NB4 (cell line): ENCODE measurements at places on chromosomes 7 and 10.
A peak's percentile ranks its signal among the peaks of the same experiment; 100 is the strongest.

GRCh38 chr10:119655566-119656001 lies 4.4 kb downstream of the BAG3 start:
- DNase-seq: no peak

GRCh38 chr10:99421233-99421739 lies 9.1 kb downstream of the GOT1 start:
- DNase-seq: no peak

GRCh38 chr7:78751253-78751652 lies 702.2 kb downstream of the MAGI2 start:
- DNase-seq: no peak

DNA sequence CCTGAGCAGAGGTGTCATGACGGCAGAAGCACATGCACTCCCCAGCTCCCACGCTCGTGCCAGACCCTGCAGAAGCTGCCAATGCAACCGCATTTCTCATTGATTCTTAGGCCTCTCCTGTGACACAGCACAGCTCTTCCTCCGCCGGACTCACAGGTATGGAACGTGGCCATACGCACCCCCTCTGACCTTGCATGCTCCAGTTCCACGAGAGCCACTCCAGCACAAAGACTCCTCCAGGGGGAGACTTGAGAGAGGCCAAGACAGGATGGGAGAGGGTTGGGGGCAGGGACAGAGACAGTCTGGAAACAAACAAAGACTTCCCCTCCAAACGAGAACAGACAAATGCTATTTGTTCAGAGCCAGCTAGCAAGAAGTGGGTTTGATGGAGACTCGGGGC lies 124.3 kb upstream of the PPP2R2D start:
- DNase-seq: no peak

- DNase-seq: no peak
Observed at GRCh38 chr10:34323192-34323591, 491.9 kb downstream of the PARD3 start.

- DNase-seq: peak; percentile 73
Observed at GRCh38 chr10:80662429-80663261, 124.9 kb downstream of the SH2D4B start.

DNA sequence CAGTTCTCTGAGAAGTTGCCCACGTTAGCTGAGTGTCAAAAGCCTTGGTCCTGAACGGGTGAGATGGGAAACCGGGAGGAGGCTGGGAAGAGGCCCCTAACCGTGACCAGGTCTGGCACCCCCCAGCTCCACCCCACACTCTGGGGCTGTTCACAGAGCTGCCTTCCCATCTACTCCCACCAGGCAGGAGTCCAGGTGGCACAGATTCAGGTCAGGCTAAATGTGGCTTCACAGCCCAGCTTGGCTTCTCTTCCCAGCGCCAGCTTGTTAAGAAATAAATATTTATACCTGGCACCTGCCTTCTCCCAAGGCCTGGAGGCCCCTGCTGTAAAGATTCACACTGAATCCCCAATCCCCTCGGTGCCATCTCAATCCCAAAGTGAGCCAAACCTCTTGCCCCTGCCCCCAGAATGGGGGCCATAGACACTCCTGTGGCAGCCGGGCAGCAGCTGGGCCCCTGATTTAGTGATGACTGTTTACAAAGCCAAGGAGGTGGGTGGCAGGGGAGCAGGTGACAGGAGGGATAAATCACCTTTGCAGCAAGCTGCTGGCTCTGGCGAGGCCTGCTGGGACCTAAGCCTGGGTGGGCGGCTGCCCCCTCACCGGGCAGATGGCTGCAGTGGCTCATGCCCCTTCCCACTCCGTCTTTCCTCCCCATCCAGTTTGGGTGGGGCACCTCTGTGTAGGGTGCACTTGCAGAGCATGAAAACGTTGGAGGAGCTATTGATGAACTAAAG lies 72.5 kb downstream of the GOLGA7B start:
- no peak for DNase-seq

DNA sequence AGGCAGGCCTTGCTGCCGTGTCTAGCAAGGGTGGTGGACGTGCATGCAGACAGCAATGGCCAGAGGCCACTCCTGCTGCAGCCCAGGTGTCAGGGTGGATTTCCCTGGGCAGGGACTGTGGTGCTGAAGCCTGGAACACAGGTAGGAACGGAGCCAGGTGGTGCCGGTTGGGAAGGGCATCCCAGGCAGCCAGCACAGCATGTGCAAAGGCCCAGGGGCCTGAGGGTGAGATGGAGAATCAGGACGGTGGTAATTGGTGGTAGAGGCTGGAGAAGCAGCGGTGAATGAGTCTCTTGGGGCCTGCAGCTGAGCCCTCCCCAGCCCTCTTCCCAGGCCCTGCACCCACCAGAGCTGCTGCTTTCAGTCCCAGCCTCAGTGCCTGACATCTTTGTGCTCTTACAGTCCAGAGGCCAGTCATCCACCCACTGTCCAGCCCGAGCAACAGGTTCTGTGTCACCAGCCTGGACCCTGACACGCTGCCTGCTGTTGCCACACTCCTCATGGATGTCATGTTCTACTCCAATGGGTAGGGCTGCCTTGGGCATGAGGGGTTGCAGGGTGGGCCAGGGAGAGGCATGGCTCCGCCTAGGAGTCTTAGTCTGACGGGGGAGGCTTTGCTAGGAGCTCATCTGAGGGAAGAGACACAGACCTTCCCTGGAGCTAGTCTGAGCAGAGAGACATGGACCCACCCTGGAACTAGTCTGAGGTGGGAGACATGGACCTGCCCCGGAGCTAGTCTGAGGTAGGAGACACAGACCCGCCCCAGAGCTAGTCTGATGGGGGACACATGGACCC lies 54.3 kb downstream of the CASTOR2 start:
- no peak for DNase-seq

GRCh38 chr7:105932835-105933477 lies 30.1 kb upstream of the CDHR3 start:
- DNase-seq: no peak

- DNase-seq: no peak
Observed at GRCh38 chr10:132097609-132098377, 32.0 kb downstream of the JAKMIP3 start.

DNA sequence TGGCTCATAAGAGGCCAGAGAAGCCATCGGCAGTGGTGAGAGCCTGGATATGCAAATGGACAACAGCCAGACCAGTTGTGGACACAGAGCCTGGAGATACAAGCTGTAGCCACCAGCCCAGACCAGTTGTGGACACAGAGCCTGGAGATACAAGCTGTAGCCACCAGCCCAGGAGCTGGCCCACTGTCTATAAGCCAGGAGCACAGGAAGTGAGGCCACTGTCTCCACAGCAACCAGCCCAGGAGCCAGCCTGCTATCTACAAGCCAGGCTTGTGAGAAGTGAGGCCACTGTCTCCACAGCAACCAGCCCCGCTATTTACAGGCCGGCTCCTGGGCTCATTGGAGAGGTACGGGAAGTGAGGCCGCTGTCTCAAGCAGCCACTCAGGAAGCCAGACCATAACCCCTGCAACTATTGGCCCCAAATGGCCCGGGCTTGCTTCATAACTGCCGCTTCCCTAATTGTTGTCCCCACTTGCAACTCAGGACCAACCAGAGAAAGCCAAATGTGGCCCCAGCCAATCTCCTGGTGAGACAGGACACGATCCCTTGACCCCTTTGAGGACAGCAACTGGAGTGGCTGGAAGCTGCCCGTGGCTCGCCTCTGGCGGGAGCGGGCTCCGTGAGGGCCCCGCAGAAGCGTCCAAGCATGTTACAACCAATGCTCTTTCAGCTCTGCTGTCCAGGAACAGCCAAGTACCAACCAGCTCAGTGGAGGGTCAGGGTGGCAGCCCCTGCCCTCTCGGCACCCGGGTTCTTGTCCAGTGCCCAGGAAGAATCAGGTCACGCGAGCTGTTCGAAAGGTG lies 44.1 kb upstream of the CNPY1 start:
- DNase-seq: peak; percentile 100

- no peak for DNase-seq
Observed at GRCh38 chr7:137539111-137539715, 195.7 kb upstream of the PTN start.

- DNase-seq: no peak
Observed at GRCh38 chr10:122375679-122376160, 1.2 kb downstream of the PLEKHA1 start.

DNA sequence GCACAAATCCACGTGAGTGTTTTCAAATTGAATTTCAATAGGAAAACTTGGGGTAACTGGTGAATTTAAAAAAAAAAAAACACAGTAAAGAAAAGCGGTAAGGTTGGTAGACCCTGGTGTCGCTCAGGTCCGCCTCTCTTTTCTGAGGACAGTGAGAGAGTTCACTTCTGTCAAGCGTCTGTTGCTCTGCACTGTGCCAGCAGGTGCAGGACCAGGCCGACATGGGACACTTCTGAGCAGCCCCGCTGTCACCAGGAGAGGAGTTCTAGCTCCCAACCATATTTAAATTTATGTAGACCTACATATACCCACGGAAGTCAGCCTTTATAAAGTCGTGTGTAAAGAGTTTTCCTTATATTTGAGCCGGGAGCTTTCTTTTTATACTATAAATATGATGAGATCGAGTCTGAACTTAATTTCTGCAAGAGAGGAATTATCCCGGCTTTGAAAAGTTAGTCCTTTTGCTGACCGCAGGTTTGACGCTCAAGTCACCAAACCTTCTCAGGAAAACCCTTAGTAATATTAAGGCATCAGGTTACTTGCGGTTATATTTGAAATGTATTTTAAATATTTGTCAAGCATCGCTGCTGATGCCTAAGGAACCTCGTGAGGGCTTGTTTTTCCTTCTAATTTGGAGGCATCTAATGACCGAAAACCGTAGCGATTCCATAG lies 531 bp downstream of the IKZF1 start:
- peak; percentile 84 for DNase-seq

DNA sequence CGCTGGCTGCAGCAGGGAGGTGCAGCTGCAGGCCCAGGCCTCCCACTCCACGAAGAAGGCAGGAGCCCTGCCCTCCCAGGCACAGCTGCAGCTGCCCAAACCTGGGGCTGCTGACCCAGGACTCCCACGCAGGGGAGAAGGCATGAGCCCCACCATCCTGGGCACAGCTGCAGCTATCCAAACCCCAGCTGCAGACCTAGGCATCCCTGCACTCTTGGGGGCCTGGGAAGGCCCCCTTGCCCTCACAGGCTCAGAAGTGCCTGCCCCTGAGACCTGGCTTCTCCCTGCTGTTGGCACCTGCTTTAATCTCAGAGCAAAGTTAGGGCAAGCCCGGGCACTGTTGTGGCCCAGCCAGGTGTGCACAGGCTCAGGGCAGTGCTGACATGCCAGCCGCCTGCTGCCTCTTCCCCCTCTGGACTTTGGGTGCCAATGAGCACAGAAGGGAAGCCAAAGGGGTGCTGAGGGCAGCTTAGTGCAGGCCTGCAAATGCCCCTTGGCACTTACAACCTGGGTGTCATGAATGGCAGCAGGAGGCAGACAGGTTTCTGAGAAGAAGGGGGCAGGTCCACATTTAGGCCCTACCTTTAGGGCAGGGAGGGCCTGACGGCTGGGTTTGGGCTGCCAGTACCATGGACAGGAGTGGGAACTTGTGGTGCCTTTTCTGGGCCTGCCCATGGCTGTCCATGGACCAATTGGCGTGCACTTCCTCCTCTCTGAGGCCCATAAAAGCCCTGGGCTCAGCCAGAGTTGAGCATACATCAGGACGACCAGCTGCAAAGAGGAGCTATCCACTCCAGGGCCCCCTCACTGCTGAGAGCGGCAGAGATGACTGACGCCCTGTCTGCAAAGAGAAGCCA lies 31.1 kb downstream of the CRTAC1 start:
- DNase-seq: no peak

DNA sequence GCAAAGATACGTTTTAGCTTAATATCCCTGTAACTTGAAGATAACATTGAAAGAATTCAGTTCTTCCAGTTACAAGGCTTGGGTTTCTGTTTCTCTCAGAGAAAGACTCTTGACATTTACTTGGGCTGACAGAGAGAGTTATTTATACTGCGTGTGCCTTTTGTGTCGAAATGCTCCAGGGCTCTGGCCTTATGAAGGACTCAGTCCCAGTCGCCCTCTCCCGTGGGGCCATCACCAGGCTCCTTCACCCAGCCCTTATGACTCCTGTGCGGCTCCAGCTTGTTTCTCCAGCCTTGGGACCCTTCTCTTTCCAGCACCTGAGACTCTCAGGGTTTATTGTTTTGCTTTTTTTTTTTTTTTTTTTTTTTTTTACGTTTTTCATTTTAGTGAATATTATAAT lies 242.3 kb upstream of the DKK1 start:
- DNase-seq: no peak

DNA sequence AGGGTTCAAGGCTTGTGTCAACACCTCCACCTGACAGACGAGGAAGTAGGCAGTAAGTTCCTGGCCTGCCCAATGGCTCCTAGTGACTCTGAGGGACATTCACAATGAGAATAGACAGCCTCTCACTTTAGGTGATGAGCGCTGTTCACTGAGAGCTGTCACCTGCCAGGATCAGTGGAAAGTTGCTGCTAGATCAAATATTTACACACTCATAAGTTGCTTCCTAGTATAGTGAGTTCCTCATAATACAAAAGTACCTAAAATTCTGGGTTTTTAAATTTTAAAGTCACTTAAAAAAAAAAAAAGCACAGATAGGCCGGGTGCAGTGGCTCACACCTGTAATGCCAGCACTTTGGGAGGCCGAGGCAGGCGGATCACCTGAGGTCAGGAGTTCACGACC lies 320.8 kb downstream of the PRPF18 start:
- no peak for DNase-seq

DNA sequence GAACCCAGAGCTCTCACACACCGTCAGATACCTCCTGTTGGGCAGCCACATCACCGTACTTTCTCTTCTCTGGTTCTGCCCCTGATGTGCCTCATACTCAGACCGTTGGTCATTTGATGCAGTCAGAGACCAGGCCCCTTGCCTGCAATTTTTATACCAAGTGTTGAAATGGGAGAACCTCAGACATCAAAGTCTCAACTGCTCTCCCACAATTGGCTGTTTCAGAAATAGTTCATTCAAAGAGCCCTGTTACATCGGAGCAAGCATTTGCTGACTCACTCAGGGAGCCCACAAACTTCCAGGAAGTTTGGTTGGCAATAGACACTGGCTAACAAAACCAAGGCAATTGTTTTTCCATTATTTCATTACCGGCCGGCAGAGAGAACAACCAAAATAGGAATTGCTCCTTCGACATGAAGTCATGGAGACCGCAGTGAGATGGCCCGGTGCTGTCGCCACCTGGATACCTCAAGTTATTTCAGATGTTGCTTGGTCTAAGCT lies 33.5 kb upstream of the ADAM12 start:
- no peak for DNase-seq

- no peak for DNase-seq
Observed at GRCh38 chr7:69088185-69088584, 510.1 kb upstream of the AUTS2 start.

DNA sequence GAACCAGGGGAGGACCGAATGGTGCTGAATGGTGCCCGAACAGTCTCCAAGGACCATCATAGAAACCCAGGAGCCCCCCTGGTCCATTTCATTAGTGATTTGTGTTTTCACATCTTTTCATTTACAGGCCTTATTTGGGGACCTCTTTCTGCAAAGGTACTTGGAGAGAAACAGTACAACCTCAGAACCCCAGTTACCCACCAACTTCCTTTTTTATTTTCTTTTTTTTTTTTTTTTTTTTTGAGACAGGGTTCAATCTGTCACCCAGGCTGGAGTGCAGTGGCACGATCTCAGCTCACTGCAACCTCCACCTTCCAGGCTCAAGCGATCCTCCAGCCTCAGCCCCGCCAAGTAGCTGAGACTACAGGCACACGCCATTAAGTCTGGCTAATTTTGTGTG lies 13.0 kb upstream of the ELN start:
- no peak for DNase-seq

GRCh38 chr10:110789604-110790433 lies 81.9 kb upstream of the PDCD4 start:
- DNase-seq: no peak
